IMR-90 (cell line): ENCODE measurements at places on chromosomes 11 and 22. TPM values are rescaled to one million over a fixed set of nuclear protein-coding genes. Genes with fewer than 3 reads are reported as not detected.

DDI1 gene
- total RNA-seq, result not detected in 2 replicates

TNNI2 gene
- not detected in 2 replicates for total RNA-seq

SLC22A9 gene
- not detected in 2 replicates for total RNA-seq

SEC14L6 gene
- not detected in 2 replicates for total RNA-seq

OR6T1 gene
- not detected in 2 replicates for total RNA-seq

- no peaks in the 10 kb centered on the region for H3K36me3 ChIP-seq
- no peak overlapping the region for H3K27ac ChIP-seq
- H3K4me1 ChIP-seq, result peaks cover 4% of the 10 kb centered on the region; the same call in 1 of the 2 replicates
- no peak overlapping the region for H3K4me3 ChIP-seq
- no peaks in the 10 kb centered on the region for H3K27me3 ChIP-seq
- DNase-seq, result no peak
These were observed 87.5 kb downstream of the NAV2 start for GRCh38 chr11:19800162-19800561.

DNA sequence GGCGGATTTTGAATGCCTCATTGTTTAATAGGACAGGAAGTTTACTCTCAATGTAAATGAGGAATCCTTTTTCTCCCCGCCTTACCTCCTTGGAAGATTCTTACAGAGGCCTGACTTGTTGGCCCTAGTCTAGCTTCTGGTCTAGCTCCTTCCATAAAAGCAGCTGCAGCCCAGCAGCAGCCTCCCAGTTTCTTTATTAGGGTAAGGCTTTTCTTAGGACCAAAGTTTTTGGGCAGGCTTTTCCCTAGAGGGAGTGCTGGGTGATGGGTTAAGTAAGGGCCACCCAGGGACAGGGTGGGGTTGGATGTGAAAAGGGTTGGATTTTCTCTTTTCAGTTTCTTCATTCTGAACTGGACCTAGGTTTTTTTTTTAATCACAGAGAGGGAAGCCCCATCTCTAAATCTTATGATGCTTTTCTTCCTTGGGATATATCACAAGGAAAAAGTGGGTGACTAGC is 49.7 kb downstream of the LIF start:
- H3K4me1 ChIP-seq, result peaks cover 23% of the 10 kb centered on the region
- H3K36me3 ChIP-seq, result no peaks in the 10 kb centered on the region
- no peak overlapping the region for H3K4me3 ChIP-seq

GRCh38 chr22:37239336-37240239 is 4.5 kb downstream of the RAC2 start:
- H3K4me3 ChIP-seq, result no peak overlapping the region
- no peaks in the 10 kb centered on the region for H3K36me3 ChIP-seq
- H3K27me3 ChIP-seq, result no peaks in the 10 kb centered on the region; the same call in 1 of the 2 replicates
- no peak overlapping the region for H3K27ac ChIP-seq
- DNase-seq, result no peak
